ENCODE measurements at places on chromosomes 3 and 15.

DNA sequence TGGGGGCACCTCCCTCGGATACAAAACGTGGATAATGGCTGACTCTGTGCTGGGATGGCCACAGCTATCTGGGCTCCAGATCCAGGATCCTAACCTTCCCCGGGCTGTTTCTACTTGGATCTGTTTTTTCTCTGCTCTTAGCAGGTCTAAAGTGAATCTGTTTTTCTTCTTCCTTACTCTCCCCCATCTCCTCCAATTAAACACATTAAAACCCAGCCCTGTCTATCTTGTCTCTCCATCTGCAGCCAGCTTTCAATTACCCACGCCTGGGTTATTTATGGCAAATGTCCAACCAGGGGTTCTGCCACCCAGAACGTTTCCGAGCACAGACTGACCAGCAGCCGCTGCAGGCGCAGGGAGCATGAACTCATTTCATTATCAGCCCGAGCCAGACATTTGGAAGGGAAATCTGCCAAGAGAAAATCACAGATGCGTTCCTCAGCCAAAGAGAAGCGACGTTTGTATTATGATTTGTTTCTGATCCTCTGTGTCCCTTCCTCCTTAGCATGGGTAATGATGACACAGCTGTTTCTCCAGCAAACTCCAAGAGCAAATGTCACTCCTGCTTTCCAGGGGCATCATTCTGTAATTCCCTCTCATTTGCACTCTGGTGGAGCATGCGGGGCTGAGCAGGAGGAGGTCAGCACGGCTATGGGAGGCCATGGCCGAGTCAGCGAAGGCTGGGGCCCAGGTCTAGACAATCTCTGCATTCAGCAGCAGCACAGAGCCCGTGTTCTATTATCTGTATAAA, 42.0 kb downstream of the UMPS start:
- DNase-seq, result no peak

GRCh38 chr3:11074451-11074850, 79.8 kb upstream of the HRH1 start:
- DNase-seq, result no peak

- DNase-seq, result no peak
Observed at GRCh38 chr3:115248274-115248673, 101.2 kb upstream of the ZBTB20 start.

GRCh38 chr3:196177967-196178366, 33.2 kb downstream of the ZDHHC19 start:
- no peak for DNase-seq

- DNase-seq, result no peak
Observed at GRCh38 chr3:468172-468571, 271.6 kb downstream of the CHL1 start.

DNA sequence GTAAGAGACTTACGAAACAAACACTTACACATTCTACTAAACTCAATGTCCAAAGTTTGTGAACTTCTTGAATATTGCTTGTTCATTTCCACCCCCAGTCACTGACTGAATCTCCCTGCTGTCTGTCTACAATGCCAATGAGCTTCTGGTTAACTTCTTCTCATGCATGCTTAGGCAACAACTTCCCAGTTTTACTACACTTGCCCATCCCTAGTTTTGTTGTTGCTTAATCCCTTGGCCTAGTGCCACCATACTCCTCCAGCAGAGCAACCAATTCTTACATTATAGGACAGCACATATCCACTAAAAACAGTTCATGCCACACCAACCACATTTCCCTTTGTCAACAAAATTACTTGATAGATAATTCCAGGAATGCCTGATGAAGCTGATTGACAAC, 40.9 kb upstream of the CCR2 start:
- peak; percentile 57 for DNase-seq

- DNase-seq, result no peak
Observed at GRCh38 chr3:194148383-194148782, 12.4 kb downstream of the HES1 start.

- no peak for DNase-seq
Observed at GRCh38 chr3:42130007-42130328, 38.8 kb downstream of the TRAK1 start.

GRCh38 chr3:194439881-194440550, 41.0 kb upstream of the GP5 start:
- DNase-seq, result no peak

DNA sequence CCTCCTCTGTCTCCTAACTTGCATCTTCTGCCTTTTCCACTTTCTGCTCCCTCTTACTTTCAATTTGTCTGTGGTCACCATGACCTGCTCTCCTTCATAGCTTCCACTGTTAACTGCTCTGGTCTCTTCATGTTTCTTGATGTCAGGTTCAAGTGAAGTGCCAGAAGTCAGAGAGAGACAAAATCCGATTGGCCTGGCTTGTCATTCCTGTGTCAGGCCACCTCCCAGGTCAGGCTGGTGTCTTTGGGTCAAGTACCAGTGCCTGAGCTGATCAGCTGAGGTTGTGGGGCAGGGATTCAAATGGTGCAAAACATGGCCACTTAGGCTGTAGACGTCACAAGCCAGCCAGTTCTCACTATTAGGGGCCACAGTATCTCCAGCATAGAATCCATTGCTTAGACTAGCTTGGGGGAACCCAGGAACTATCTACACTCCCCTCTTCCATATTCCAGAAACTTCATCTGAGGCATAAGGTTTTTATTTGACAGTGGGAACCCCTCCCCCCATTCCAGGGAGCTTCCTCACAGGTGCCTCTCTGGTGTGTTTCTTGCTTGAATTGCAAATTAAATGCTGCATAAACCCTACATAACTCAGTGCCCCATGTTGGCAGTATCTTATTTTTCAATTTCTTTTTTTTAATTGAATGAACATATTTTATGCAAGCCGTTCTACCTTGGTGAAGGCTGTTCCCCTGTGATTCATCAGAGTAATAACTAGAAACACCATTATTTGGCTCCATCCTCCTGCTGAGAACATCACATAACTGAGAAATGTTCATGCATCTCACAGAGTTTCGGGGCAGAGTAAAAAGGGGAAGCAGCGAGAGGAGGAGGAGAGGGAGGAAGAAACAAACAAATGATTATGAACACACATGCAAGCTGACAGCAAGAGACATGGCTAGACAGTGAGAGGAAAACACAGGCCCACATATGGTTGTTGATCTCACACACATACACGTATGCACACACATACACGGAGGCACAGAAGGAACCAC, 175.8 kb downstream of the TLE3 start:
- no peak for DNase-seq

DNA sequence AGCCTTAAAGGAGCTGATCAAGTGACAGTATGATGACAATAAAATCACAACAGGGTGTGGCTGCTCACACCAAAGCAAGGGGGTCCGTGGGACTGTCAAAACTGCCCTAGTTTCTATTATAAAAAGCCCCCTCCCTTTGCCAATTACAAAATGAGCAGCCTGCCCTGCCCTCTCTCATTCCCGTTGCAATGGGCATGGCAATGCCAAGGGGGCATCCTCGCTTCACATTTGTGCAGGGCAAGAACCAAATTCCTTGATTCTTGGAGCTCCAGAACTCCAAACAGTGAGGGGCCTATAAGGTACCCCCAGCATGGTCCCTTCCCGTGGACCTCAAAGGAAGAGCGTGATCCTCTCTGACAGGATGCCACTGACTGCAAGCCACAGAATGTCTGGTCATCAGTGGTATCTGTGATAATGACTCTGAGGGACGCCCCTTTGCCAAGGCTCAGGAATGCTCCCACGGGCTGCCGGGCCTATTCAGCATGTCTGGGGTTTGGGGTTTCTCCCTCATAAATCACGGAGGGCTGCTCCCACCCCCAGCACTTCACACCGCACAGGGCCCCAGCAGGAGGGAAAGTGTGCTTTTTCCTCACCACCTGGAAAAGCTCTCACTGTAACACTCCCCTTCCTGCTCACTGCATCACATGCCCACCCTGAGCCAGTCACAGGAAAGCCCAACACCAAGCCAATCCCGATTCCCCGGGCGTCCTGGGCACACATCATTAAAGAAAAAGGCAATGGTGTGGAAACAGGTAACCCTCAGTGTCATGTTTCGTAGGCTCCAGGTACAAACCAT, 105.1 kb upstream of the TRPM1 start:
- no peak for DNase-seq

DNA sequence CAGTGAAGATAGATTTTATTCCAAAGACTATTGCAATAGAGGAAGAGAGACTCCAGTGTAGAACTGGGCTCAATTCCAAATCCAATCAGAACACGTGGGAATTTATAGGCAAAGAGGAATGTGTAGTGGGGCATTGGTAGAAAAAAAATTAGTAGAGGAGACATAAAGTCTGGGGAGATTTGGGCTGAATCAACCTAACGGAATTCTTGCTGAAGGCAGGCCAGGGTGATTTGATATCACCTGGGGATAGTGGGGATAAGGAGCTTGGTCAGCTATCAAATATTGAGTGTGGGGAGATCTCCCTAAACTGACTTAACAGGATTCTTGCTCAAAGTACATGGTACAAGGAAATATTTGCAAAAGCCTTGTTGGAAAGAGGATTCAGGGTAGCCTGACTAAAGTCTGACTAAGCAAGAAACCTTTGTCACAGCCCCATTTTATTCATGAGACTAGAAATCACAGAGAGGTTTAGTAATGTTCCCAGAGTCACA, 29.6 kb downstream of the SST start:
- DNase-seq, result no peak

DNA sequence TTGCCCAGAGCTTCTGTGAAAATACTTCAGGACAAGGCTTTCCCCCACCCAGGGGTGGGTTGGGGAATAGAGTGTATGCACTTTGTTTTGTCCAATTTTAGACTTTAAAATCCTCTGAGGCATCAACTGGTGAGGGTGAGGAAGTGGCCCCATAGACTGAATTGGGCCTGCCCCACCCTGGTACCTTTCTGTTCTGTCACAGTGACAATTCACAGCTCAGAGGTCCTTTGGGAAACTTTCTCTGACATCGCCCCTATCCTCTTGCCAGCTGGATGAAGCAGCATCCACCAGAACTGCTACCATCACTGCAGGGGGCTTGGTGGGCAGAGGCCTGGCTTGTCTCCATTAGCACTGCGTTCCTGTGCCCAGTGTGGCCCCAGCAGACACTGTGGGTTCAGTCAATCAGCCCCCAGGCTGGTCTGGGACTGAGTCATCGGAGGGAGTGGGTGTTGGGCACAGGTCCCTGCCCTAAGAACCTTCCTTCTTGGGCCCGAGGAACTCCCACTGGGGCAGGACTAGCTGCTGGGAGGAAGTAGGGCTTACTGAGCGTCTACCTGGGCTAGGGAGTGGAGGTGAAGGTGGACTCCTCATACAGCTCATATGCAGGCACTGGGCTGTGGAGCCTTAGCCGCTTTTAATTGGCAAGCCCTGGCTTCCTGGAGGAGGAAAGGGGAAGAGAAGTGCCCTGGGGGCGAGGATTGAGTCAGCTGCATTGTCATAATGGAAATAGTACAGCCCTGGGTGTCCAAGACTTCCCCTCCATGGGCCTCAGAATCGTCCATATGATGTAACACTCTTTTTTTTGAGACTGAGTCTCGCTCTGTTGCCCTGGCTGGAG, 1.5 kb upstream of the PPM1M start:
- DNase-seq, result peak; percentile 38

GRCh38 chr3:168134931-168135330, 39.2 kb upstream of the GOLIM4 start:
- no peak for DNase-seq

GRCh38 chr3:157104521-157104920, 55.4 kb downstream of the CCNL1 start:
- DNase-seq, result no peak

DNA sequence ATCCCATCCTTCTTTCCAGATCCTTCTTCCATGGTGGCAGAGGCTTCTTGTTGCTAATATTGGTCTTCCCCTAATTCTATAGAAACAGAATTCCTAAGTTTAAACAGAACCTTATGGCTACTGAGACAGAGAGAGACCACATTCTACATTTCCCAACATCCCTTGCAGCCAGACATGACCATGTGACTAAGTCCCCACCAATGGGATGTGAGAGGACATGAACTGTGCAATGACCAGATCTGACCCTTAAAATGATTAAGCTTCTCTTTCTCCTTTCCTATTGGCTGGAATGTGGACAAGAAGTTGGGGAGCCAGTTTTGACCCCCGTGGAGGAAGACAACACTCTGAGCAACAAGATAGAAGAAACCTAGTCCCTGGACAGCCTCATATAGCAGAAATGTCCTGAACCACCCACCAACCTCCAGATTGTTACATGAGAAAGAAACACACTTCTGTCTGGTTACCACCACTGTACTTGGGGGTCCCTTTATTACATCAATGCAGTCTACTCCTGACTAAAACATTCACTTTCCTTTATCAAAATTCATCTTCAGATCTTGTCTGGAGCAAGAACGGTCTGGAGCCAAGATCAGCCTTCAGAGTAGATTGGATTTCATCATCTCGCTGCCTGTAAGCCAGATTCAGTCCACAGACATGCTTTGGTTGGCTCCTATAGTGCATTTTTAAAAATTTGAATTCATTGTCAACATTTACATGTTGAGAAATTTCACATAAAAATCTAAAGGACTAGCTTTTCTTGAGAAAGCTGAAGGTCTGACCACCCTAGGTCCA, 183.9 kb downstream of the SHQ1 start:
- no peak for DNase-seq

- DNase-seq, result no peak
Observed at GRCh38 chr3:100429187-100429716, 27.9 kb downstream of the LNP1 start.

DNA sequence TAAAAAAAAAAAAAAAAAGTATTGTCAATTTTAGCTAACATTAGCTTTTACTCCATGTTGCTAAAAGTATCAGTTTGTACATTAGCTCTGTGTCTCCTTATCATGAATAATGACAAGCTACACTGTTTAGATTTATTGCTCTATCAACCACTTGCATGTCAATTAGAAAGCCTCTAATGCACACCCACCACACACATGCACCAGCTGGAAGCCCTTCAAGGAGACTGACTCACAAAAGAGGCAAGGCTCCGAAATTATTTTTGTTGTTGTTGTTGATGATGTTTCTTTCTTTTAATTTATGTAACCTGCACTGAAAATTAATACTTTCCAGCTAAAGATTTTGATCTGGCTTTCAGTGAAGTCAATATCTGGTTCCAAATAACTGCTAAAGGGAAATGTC, 71.5 kb downstream of the ETFA start:
- no peak for DNase-seq

- no peak for DNase-seq
Observed at GRCh38 chr3:150439657-150440056, 31.6 kb downstream of the TSC22D2 start.

DNA sequence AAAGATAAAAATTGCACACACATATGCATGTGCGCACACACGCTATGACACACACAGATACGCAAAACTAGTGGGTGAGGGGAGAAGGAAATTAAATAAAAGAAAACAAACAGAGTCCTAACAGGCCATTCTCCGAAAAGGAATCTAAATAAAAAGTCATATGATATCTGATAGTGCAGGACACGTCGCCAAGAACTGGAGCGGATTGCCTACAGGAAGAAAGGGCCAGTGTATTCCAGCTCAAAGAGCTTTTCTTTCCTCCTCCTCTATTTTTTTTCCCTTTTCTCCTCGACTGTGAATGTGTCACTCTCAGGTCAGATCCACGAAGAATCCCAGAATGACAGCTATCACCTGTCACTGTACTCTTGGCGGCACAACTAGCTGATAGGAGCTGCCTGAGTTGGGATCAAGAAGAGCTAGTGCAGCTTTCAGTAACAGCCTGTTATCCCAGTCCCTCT, 157.8 kb downstream of the TIGIT start:
- DNase-seq, result no peak

- no peak for DNase-seq
Observed at GRCh38 chr3:4429648-4430350, 37.3 kb downstream of the SUMF1 start.

Data from CD4-positive, alpha-beta T cell treated with Interleukin-4 for 1 hour (primary cell).